Activated CD4-positive, alpha-beta T cell treated with anti-CD3 and anti-CD28 coated beads, Interleukin-2, amount 50 U/mL, for 1 hour (primary cell): ENCODE measurements at places on chromosomes 16 and 17.
A peak's percentile ranks its signal among the peaks of the same experiment; 100 is the strongest.

DNA sequence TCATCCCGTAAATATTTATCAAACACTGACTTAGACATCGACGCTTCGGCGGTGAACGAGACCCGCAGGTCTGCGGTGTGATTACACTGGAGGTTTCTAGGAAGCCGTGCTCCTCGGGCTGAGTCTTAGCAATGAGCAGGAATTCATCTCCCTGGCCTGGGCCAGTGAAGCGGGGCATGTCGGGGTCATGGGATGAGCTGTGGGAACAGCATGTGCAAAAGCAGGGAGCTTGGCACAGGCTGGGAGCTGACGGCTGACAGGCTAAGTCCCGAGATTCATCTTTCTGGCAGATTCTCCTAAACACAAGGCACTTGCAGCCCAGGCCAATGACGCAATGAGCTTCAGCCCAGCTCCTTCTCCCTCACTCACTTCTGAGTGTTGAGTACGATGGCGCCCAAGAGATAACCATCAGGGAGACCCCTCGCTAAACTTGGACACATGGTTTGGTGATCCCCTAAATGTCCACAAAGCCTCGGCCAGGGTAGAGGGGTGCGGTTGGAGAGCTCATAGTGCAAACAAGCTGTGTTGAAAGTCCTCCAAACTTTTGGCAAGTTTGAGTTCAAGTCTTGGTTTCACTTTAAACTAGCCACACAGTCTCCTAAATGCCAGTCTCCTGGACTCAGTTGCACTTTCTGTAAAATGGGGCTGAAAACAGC is 12.8 kb downstream of the CRISPLD2 start:
- no peak for DNase-seq

- DNase-seq, result no peak
Measured at GRCh38 chr16:986925-987582, 5.5 kb downstream of the SOX8 start.

DNA sequence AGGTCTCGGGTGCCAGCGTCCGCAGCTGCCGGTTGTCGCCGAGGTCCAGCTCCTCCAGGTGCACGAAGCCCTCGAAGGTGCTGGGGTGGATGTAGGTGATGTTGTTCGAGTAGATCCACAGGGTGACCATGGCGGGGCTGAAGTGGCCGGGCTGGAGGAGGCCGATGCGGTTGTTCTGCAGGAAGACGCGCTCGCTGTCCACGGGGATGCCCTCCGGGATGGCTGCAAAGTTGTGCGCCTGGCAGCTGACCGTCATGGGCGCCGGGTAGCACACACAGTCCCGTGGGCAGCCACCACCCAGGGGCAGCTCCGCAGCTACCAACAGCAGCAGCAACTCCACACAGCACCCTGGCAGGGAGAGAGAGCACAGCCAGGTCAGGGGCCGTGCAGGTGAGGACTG is 87.7 kb downstream of the RTN4RL1 start:
- no peak for DNase-seq

DNA sequence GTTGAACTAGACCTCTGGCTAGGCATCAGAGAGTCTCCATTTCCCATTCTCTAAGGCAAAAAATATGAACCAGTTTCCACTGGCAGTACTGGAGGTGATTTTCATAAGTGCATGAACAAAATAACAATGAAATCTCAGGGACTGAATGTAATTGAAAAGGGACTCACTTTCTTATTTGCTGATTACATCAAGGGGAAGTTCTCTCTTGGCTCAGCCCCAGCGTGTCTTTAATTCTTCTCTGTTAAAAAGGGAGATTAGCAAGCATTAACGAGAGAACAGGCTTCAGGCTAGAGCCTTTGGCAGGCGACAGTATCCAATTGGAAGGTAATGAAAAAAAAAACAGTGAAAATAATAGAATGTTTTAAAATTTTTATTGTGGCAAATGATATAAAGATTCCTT is 34.0 kb upstream of the ADAMTS18 start:
- DNase-seq, result no peak

- no peak for DNase-seq
Measured at GRCh38 chr17:48722201-48722907, at the start of gene PRAC1. PRAC1 (minus strand) TSS chr17:48722518; CDS start chr17:48722392, 126 bp downstream.

DNA sequence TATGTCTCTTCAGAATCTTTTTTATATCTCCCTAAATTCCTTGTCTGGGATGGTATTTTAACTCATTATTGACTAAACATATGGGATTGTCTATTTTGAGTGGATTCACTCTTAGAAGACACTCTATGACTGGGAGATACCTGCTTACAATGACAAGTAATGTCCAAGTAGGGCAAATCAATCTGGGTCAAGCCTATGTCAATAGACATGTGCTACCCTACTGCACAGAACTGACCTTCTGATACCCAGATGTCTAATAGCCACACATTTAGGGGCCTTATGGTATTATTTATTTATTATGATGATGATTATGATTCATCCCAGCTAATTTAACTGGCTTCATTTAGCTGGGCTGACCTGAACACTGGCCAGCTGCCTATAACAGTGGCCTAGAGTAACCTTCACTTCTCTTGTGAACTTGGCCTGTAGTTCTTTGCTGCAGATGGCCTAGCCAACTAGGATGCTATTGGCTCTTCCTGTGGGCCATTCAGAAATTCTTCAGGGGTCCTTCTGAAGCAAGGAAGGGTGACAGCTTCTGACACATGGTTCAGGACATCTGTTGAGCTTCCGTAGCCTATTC is 138.0 kb downstream of the ANKFN1 start:
- no peak for DNase-seq

DNA sequence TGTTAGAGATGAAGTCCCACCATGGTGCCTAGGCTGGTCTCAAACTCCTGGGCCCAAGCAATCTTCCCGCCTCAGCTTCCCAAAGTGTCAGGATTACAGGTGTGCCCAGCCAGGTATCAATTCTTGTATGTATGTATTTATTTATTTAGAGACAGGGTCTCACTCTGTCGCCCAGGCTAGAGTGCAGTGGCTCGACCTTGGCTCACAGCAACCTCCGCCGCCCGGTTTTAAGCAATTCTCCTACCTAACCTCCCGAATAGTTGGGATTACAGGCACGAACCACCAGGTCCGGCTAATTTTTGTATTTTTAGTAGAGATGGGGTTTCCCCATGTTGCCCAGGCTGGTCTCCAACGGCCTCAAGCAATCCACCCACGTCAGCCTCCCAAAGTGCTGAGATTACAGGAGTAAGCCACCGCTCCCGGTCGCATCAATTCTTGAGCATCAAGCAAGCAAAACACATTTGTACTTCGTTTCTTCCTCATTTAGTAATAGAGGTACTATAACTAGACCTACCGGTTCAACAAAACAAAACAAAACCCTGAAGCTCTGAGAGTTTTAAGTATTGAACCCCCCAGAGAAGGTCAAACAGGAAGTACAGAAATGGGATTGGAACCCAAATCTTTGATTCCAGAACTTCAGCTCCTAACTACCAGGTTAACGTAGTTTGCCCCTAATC is 1.0 kb upstream of the ZNF500 start:
- no peak for DNase-seq

GRCh38 chr16:78365366-78365765 is 265.9 kb downstream of the WWOX start:
- DNase-seq, result no peak

GRCh38 chr16:2194852-2195321 is 1.5 kb downstream of the CASKIN1 start:
- DNase-seq, result peak; percentile 48

DNA sequence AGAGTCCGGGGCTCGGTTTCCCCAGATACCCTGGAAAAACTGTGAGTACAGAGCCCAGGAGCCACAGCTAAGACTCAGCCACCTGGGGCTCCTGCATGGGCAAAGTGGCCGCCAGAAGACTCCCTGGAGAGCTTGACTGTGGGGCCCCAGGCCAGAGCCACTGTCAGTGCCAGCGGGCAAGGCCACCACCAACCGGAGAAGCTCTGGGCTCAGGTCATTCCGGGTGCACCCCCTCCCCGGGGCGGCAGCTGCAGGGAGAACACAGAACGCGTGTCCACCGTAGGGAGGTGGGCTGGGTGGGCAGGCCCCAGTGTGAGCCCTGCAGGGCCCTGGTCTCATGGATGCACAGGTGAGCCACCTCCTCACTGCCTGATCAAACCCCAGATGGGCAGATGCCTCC is 22.3 kb upstream of the RBFOX3 start:
- DNase-seq, result no peak

DNA sequence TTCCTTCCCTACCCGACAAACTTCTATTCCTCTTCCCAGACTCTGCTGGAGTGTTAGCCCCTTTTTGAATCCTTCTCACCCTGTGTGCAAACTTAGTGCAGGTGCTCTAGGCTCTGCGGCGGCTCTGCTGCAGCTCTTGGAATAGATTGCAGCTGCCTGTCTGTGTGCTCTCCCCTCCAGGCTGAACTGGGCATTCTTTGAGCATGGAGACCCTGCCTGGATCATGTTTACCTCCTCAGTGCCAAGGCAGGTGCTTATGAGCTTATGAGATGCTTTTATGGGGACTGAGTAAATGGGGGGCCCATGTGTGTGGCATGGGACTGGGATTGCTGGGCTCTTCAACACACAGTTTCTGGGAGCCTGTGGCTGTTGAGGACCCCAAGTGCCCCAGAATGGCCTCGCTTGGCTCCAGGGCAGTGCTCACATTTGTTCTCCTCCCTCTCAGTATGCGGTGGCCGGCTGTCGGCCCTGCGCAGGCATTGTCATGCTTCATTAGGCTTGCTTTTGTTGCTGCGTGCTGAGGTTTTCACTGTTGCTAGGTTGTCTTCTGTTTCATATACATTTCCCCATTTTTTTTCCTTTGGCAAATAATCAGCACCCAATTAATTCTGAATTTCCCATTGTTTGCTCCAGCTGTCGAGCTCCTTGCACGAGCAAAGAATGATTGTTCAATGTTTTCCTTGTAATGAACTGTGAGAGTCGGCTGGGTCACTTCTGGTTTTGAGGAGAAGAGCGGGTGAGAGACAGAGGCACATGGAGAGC is 185.5 kb upstream of the NLRP1 start:
- DNase-seq, result no peak

DNA sequence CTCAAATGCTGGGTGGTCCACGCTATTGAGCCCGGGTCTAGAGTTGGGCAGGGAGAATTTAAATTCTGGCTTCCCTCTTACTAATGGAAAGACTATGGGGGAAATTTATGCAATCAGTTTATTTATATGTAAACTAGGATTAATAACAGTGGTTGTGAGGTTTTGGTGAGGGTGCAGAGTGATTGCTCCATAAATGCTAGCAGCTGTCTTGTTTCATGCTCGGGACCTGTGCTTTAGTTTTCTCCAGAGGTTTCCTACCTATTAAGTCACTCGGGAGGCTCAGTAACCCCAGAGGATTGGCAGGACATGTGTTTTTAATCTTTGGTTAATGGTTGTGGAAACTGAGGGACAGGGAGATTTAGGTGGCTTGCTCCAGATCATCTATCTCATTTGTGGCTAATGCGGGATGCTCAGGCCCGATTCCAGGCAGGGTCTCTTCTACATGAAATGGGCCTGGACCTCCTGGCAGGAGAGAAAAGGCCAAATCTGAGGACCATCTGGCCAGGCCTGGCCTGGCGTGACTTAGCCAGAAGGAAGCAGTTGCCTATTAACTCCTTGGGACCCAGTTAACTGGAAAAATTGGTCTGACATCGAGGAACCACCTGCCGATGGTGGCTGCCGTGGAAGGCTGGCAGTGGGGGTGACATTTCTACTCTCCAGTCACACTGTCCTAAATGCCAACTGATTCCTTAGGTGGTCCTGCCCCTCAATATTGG is 2.1 kb downstream of the PRCD start:
- no peak for DNase-seq

DNA sequence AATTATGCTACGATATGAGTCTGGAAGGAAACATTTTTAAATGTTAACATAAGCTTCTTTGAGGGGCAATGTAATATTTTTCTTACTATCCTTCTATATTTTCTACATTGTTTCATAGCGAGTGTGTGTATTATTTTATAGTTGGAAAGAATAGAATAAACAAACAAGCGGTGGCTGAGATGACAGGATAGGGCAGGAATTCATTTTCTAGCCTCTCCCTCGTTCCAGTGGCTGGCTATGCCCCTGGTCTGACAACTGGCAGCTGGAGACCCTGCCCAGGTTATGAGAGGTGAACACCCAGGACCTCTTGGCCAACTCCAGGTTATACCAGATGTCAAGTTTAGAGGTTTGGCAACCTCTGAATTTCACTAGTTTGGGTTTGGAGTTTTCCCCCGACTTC is 14.5 kb upstream of the TNRC6C start:
- no peak for DNase-seq

DNA sequence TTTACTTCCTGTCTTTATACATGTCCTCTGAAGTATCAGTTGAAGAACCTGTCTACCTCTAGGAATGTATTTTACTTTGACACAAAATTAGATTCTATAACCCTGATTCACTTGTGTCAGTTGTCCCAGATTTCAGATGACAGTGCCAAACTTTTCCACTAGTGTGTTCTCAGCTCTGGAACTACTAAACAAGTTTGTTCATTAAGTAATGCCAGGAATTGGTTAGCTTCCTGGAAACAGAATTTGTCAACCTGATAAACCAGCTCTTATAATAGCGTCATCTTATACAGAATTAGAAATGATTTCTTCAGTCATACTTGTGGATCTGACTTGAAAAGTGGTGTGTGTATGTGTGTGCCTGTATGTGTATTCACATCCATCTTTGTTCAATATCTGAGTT is 7.4 kb downstream of the MAP3K3 start:
- no peak for DNase-seq

DNA sequence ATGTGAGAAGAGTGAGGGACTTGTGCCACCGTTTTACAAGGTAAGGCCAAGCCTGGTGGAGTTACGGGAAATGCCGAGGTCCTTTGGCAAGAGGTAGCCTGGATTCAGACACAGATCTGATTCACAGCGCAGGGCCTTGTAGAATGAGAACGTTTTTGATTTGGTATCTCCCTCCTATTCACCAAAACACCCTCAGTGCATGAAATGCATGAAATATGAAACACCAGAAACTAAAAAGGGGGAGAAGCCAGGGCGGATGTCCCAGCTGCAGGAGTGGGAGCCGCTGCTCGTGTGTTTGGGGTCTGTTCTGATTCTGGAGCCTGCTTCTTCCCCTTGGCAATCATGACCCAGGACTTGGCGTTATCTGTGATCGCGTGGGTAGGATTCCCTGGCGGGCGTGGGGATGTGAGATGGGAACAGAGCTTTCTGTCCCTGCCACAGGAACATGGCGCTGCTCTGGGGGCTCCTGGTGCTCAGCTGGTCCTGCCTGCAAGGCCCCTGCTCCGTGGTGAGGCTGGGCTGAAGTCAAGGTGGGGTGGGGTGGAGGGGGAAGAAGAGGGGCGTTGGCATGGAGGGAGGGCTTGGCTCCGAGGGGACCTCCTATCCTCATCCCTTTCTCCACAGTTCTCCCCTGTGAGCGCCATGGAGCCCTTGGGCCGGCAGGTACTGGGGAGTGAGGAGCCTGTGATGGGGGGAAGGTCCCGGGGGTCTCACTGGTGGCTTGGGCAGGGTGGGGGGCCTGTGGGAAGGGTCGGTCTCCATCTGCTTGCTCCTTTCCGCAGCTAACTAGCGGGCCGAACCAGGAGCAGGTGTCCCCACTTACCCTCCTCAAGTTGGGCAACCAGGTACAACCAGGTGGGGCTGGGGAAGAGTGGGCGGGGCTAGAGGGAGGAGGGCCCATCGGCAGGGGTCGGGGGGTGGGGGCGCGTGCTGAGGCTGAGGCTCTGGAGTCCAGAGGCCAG is 2.2 kb downstream of the SERPINF2 start:
- no peak for DNase-seq

DNA sequence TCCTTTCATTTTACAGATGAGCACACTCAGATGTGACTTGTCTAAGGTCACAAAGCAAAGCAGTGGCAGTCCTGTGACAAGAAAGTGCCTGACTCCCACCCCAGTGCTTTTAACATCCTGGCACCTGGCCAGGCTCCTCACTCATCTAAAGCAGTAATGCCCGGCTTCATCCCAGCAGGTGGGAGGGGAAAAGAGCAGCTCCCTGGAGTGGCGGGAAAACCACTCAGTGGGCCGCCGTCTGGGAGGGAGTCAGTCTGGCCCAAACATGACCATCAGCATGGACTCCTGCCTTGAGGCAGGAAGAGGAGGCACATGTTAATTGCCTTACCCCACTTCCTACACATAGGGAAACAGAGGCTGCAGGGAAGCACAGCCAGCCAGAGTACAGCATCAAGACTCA is 2.6 kb downstream of the PCGF2 start:
- no peak for DNase-seq
